Aorta (tissue), 5 donors: ENCODE measurements at places on chromosomes 6 and 20. TPM values are rescaled to one million over a fixed set of nuclear protein-coding genes. Genes with fewer than 3 reads are reported as not detected.

Gene SNAP25
- polyA plus RNA-seq, result 2.1 TPM

Gene ASF1A
- 12.4 TPM for polyA plus RNA-seq

Gene MMP24
- 0.63 TPM for polyA plus RNA-seq

Gene IRF4
- polyA plus RNA-seq, result 0.25 TPM

Gene COL11A2
- 0.13 TPM for polyA plus RNA-seq

Gene MYH7B
- 0.13 TPM for polyA plus RNA-seq

Gene CYP39A1
- polyA plus RNA-seq, result 0.63 TPM

Gene NFS1
- polyA plus RNA-seq, result 28.0 TPM

Gene FAM209B
- polyA plus RNA-seq, result not detected

Gene PTGIS
- polyA plus RNA-seq, result 115 TPM

Gene ULBP1
- polyA plus RNA-seq, result not detected

Gene HMGN3
- polyA plus RNA-seq, result 96.0 TPM

Gene CST2
- not detected for polyA plus RNA-seq

Gene KCNK16
- not detected for polyA plus RNA-seq

Gene C6orf52
- not detected for polyA plus RNA-seq

Gene SLC2A10
- 3.5 TPM for polyA plus RNA-seq

Gene CDKAL1
- polyA plus RNA-seq, result 3.4 TPM

Gene FBXO5
- polyA plus RNA-seq, result 3.1 TPM

Gene ENTPD6
- polyA plus RNA-seq, result 25.5 TPM

Gene CST3
- polyA plus RNA-seq, result 584 TPM

Gene C4B
- polyA plus RNA-seq, result 49.3 TPM

Gene RUNX2
- polyA plus RNA-seq, result 1.0 TPM

Gene MOG
- not detected for polyA plus RNA-seq

Gene ZBTB12
- polyA plus RNA-seq, result 3.4 TPM

Gene SUMO4
- 0.49 TPM for polyA plus RNA-seq

Gene ZHX3
- 11.0 TPM for polyA plus RNA-seq
